T-cell (primary cell): ENCODE measurements at places on chromosomes 4 and X. TPM values are rescaled to one million over a fixed set of nuclear protein-coding genes. Genes with fewer than 3 reads are reported as not detected.

DNA sequence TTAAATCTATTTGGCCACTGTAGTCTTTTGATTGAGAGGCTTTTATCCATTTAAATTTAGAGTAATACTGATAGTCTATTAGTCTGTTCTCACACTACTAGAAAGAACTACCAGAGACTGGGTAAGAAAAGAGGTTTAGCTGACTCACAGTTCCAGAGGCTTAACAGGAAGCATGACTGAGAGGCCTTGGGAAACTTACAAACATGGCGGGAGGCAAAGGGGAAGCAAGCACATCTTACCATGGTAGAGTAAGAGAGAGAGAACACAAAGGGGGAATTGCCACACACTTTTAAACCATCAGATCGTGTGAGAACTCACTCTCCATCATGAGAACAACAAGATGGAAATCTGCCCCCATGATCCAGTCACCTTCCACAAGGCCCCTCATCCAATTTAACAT lies 410.9 kb downstream of the PDGFC start:
- DNase-seq = no peak

- DNase-seq = no peak
Observed at GRCh38 chr4:21512353-21512752, 436.2 kb downstream of the KCNIP4 start.

- no peak for DNase-seq
Observed at GRCh38 chr4:18057821-18058533, 36.4 kb upstream of the LCORL start.

- no peak for DNase-seq
Observed at GRCh38 chrX:136179133-136179532, 31.8 kb downstream of the FHL1 start.

- DNase-seq = no peak
Observed at GRCh38 chrX:103101299-103102042, 8.5 kb upstream of the NXF3 start.

- no peak for DNase-seq
Observed at GRCh38 chr4:85774000-85774399, 299.1 kb downstream of the ARHGAP24 start.

DNA sequence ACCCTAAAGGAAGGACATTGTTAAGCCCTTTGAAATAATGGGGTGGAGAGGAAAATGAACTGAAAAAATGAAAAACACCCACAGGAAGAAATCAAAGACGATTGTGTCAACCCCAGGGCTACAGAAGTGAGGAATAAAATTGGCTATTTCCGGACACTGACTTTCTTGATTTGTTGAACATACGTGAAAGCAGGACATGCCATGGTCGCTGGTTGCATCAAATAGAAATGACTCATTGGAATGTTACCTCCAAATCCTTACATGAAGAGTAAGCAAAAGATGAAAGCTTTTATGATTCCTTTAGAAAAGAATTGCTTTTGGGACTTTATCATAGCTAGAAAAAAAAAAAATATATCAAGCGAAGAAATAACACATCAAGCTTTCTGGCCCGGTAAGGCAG lies 75.3 kb downstream of the DCUN1D4 start:
- no peak for DNase-seq

- DNase-seq = no peak
Observed at GRCh38 chr4:113639326-113639725, 122.2 kb downstream of the CAMK2D start.

DNA sequence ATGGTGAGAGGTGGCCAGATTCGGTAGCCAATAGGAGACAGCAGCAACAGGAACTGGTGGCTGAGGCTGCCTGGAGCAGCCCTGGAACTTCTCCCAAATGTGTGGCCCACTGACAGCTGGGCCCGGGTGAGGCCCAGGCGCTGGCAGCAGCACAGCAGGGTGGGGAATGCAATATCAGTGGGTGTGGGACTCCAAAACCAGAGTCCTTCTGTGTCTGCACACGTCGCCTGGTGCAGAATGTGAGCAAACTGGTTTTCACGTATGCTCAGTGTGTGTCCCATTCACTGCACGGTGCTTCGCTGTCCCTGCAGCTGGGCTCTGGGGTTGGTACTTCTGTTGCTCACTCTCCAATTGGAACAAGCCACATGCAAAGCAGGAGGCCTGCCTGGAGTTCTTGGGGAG lies 14.4 kb upstream of the CENPU start:
- DNase-seq = no peak

DNA sequence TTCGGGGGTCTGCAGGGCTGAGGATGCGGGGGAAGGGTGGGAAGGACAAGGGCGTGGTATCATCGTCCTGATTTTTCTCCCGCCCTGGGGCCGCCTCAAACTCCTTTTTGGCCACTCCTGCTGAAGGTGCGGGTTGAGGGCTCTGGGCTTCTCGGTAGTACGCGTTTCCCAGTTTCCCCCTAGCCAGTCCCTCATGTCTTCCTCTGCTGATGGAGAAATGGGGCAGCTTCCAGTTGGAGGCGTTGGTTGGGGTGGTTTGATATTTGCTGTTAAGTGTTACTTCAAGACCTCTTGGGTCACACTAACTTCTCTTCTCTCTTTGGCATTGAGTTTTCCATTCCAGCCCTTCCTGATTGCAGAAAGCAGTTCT lies 482 bp downstream of the GSTCD start:
- DNase-seq = peak; percentile 32

DNA sequence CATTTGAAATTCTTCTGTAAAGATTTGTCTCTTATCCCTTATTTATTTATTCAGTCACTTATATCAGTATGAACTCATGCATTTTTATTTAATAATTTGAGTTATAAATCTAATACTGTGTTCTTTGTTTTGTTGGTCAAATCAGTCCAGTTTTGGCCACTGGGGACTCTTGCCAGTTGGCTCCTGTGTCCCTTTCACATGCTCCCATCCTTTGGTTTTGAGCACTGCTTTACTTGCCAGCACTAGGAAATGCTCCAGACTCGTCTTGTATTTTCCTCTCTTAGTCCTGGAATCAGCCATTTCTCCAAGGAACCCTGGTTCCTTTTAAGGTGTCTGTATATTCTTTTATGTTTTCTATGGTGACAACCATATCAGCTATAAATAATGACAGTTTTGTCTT lies 28.1 kb downstream of the KANTR start:
- no peak for DNase-seq

GRCh38 chr4:120352739-120353138 lies 286.1 kb upstream of the MAD2L1 start:
- DNase-seq = no peak

DNA sequence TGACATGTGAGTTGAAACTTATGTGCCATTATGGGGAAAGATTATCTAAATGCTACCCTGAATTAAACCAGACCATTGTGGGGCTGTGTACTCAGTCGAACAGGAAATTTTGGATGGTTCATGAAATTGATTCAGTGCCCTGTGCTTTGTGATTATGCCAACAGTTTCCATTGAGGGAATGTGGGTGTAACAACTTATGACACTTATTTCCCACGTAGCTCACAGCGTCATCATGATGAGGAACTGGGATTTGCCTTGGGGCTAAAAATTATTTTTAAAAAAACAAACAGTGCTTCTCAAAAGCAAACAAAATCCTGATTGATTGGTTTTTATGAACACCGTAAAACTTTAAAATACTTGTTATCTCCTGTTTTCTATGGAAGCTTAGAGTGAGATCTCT lies 8.3 kb upstream of the CLTRN start:
- no peak for DNase-seq

- no peak for DNase-seq
Observed at GRCh38 chrX:27599928-27600327, 9.8 kb downstream of the DCAF8L2 start.

GRCh38 chr4:32321421-32321820 lies 1601.3 kb downstream of the PCDH7 start:
- no peak for DNase-seq

DNA sequence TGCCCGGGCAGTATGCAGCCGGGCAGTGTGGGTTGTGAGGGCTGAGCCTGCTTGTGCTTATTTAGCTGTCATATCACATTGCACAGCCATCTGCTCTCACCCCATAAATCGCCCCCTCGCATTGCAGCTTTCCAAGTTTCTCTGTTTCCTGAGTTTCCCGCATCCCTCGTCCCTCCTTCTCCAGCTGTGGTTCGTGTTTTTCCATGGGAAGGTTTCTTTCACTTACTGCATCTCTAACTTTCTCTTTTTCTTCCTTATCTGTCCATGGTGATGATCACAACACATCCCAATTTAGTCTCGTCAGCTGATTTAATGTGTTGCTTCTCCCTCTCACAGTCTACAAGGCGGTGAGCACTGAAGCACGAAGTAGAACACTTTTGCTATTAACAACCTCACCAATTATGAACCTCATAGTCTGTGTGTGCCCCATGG lies 118.1 kb downstream of the ENPP6 start:
- DNase-seq = no peak

GRCh38 chr4:80781431-80781830 lies 249.1 kb upstream of the BMP3 start:
- no peak for DNase-seq

GRCh38 chr4:27087306-27088045 lies 226.8 kb downstream of the STIM2 start:
- DNase-seq = no peak

GRCh38 chr4:144788469-144788868 lies 142.5 kb downstream of the HHIP start:
- DNase-seq = no peak

DNA sequence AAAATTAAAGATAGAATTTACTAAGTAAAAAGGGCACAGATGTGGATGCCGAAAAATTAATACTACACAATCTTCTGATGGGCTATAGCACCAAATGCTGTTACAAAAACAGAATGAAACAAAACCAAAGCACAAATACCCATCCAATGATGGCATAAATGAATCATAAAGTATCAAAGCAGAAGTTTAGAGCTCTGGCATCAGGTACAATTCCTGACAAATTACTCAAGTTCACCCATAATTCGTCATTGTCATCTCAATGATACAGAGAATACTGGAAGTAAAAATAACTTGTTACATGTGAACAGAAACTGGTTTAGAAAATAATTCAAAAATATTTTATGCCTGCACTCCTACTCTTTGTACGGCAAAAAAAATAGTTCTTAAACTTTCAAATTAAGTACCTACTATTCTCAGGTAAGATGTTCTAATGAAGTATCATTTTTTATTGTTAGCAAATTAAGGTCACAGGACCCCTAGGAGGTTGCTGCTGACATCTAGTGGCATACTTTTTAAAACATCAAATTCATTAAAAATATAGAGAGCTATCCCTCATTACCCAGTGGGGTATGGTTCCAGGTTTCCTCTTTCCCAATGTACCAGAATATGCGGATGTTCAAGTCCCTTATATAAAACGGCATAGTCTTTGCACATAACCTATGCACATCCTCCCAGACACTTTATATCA lies 126.1 kb downstream of the INPP4B start:
- DNase-seq = peak; percentile 3

GRCh38 chrX:43735534-43735933 lies 79.4 kb downstream of the MAOA start:
- no peak for DNase-seq

GRCh38 chrX:53049127-53049517 lies 533 bp downstream of the GPR173 start:
- DNase-seq = no peak

- peak; percentile 47 for DNase-seq
Observed at GRCh38 chrX:49754233-49754857, 58.6 kb upstream of the PAGE1 start.

DNA sequence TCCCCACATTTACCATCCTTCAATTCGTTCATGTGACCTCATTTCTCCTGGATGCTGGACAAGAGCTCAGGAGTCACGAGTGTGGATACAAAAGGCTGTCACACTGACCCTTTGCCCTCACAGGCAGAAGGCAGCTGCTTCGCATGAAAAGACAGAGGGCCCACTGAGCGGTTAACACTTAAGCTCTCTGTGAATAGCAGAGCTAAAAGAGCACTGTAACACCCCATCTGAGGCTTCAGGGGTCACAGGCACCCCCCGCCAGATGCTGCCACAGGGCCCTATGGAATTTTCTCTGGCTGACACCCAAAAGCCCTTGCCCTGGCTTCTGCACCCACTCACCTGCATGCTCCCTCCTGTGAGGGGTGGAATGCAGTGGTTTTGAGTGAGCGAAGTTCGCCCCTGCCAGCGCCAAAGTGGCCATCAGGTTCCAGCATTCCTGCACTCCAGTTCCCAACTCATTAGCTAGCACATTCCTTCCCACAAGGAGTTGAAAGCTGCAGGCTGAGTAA lies 360.9 kb downstream of the PPP3CA start:
- DNase-seq = no peak

DNA sequence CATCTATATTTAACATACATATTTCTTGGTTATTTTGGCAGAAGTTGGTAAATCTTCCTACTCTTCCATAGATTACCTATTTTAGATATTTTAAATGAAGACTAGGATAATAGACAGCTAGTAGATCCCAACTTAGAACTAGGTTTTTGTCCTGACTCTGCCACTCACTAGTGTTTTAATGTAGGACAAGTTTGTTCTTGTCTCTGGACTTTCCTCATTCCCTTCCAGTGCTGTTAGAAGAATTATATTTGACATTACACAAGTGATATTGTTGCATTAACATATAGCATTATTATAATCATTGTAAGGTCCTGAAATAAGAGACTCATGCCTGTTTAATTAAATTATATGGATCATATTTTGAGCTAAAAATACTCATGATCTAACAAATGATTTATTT lies 24.1 kb upstream of the ALB start:
- DNase-seq = no peak

ANOS1 gene
- not detected for total RNA-seq

SHISA3 gene
- total RNA-seq = not detected

UNC5C gene
- not detected for total RNA-seq

PLAC8 gene
- 318 TPM for total RNA-seq

FRAS1 gene
- total RNA-seq = 0.39 TPM

PAGE2 gene
- not detected for total RNA-seq

LINC00632 gene
- 7.3 TPM for total RNA-seq

ITM2A gene
- total RNA-seq = 163 TPM

SYTL4 gene
- 0.38 TPM for total RNA-seq

LEF1 gene
- 482 TPM for total RNA-seq

LONRF3 gene
- total RNA-seq = 3.6 TPM

PDE6B gene
- total RNA-seq = 14.2 TPM

DUSP21 gene
- not detected for total RNA-seq

P2RY4 gene
- 0.44 TPM for total RNA-seq
